HS-5 (cell line): ENCODE measurements at places on chromosomes 13 and 19.
A peak's percentile ranks its signal among the peaks of the same experiment; 100 is the strongest.

GRCh38 chr13:48504606-48505005, 28.3 kb downstream of the RCBTB2 start:
- no peak for DNase-seq

GRCh38 chr19:43634068-43634467, 5.6 kb downstream of the CADM4 start:
- no peak for DNase-seq

GRCh38 chr13:28273919-28274318, 135.6 kb downstream of the PAN3 start:
- no peak for DNase-seq

DNA sequence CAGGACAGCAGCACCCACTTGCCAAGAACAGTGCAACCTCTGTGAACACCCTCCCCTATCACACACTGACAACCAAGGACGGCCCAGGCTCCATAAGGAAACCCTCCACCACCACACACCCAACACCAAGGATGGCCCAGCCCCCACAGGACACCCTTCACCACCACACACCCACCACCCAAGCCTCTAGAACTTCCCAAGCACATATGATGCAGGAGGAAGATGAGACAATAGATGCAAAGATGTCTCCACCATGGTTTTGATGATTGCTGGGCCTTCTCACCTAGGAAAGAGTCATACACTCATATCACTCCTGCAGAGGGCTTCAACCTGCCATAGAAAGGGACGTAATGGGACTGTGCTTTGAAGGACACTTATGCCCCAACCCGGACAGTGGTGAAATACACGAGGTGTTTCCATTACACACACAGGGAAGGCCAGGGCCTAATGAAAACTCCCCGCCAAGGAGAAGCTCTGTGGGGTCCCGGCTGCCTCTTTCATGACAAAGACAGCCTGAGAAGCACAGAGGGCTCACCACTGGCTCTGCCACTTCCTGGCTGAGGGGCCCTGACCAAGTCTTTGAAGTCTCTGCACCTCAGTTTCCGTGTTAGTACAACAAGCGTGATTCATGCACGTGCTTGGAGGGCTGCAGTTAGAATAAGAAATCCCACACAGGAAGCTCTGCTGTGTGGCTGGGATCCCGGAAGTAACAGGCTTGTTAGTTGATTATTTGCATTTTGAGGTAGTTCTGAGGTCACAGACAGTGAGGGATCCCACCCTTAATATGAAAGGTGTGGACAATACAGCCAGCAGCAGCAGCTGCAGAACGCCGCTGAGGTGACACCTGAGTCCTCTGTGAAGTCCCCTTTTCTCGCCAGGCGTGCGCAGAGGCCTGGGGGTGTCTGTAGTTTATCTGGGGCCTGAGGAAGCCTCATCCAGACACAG, 61.9 kb upstream of the ATP12A start:
- DNase-seq = no peak

DNA sequence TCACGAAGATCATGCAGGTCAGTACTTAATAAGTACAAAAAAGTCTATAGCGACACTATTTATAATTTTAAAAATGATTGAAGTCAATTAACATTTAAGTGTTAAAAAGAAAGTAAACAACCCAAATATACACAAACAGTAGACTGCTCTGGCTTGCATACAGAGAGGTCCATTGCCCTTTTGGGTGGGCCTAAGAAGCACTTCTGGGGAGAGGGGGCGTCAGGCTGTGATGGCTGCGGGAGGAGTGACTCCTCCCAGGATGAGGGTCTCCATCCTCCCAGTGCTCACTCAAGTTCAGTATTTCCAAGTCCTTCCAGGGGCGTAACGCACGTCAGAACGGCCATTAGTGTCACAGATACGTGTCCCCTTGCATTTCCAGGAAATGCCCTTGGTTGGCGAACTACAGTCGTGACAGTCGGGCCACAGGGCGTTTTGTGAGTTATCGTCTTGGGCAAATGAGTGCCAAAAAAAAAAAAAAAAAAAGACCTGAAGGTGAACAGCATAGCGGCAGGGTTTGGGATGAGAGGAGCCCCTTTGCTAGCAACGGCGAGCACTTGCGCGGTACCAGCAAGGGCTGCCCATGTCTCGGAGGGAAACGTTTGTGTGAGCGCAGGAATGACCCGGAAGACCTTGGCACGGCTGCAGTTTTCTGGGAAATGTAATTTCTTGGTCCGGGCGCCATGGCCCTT, at the start of gene SCGB2B2:
Gene SCGB2B2 (minus strand): TSS at position 463 of the 689 bp plus-strand sequence. CDS start 82,596 bp downstream, outside the sequence.
- peak; percentile 84 for DNase-seq

GRCh38 chr19:19540064-19540714, 2.1 kb downstream of the CILP2 start:
- no peak for DNase-seq

- DNase-seq = no peak
Measured at GRCh38 chr19:18871543-18871942, 24.4 kb downstream of the CERS1 start.

- DNase-seq = no peak
Measured at GRCh38 chr19:8089664-8090601, 37.4 kb downstream of the CCL25 start.

GRCh38 chr13:94196413-94196812, 283.1 kb downstream of the DCT start:
- DNase-seq = no peak

- no peak for DNase-seq
Measured at GRCh38 chr13:54841682-54842081, 1813.1 kb downstream of the OLFM4 start.
